ENCODE measurements at places on chromosomes 12 and 14.

DNA sequence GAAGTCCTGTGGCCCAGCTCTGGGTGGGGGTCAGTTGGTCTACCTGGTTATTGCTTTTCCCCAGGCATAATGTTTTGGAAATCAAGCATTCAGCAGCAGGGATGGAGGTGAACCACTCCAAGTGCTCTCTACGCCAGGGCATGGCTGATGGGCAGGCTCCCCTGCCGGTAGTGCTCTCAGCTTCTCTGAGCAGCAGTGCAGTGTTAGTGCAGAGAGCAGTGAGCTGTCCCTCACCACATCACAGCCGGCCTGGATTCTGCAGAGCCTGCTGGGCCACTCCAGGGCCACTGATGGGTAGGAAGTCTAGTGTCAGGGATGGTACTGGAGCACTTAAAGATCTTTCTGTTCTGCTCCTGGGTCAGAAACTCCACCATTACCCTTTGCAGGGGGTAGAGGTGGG lies 151.1 kb downstream of the CALM1 start:
- ATAC-seq: no peak

DNA sequence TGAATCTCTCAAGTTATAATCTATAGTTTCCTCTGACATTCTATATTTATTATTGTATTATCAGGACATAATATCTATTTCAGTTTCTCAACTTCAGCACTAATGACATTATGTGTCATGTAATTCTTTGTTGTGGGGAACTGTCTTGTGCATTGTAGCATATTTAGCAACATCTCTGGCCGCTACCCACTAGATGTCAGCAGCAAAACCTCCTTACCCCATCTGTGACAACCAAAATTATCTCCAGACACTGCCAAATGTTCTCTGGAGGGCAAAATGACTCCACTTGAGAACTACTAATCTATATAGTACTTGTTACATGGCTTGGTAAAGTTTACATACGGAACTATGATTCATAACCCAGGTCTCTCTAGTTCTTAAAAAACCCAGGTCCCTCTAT lies 110.2 kb downstream of the RASSF9 start:
- no peak for ATAC-seq

DNA sequence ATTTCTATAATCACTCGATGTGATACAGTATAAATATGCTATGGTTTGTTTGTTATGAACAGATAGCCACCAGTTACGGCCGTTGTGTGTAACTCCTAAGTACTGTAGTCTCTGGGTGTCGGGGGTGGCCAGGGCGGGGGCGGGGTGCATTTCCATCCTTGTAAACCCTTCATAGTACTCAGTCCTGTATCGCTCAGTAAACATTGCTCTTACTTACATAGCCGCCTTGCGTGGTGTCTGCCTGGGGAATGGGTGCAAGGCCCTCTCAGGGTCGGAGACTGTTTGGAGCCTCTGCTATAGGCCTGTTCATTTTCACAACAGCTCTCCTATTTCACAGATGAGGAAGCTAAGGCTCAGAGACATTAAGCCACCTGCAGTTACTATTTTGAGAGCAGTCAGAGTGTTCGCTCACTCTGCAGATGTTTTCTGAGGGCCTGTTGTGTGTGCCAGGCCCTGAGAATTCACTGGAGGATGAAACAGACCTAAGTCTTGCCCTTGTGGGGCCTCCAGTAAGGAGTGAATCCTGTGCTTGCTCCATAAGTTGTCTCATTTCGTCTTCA lies 42.5 kb downstream of the JDP2 start:
- peak; percentile 63 for ATAC-seq

- ATAC-seq: no peak
These were observed 5.1 kb upstream of the MAGOHB start for GRCh38 chr12:10618338-10618987.

DNA sequence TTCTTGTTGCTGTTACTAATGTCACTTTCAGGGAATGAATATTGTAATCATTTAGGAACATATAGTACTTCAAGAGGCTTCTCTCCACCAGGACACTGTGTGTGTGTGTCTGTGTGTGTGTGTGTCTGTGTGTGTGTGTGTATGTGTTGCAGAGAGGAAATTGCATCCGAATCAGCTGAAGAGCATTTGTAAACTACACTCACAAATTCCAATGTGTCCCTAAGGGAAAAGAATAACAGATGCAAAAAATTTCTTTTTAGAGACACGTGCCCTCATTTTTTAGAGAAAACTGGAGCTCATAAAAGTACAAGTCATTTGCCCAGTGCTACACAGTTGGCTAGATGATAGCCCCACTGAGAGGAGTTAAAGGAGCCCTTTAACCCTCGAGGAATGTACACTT lies 168.8 kb downstream of the ANO4 start:
- ATAC-seq: no peak

GRCh38 chr14:26255213-26255612 lies 342.6 kb downstream of the NOVA1 start:
- no peak for ATAC-seq

GRCh38 chr14:62697461-62697860 lies 347.8 kb downstream of the KCNH5 start:
- no peak for ATAC-seq

GRCh38 chr12:9118158-9118557 lies 2.4 kb upstream of the A2M start:
- ATAC-seq: peak; percentile 95
